Smooth muscle cell of the pulmonary artery (primary cell): ENCODE measurements at places on chromosomes 7 and 10. TPM values are rescaled to one million over a fixed set of nuclear protein-coding genes. Genes with fewer than 3 reads are reported as not detected.

Gene POU6F2
- total RNA-seq = not detected in 2 replicates

Gene NMT2
- 25.4 and 26.1 TPM in 2 replicates for total RNA-seq

Gene TMEM213
- total RNA-seq = not detected in 2 replicates

Gene MRPS16
- 43.9 and 50.1 TPM in 2 replicates for total RNA-seq

Gene OGDHL
- total RNA-seq = 0.26 and 1.7 TPM in 2 replicates

Gene TAF3
- total RNA-seq = 1.9 and 2.0 TPM in 2 replicates

Gene FRAT2
- total RNA-seq = 3.3 and 4.2 TPM in 2 replicates

Gene RNLS
- 9.3 and 15.6 TPM in 2 replicates for total RNA-seq

Gene KIAA1217
- total RNA-seq = 2.7 and 6.9 TPM in 2 replicates

Gene ZNF467
- total RNA-seq = 0.85 and 1.6 TPM in 2 replicates

Gene TMEM248
- 95.1 and 109 TPM in 2 replicates for total RNA-seq

Gene ANKRD22
- 0.07 TPM in 1 of 2 replicates, not detected in the other for total RNA-seq
